ENCODE measurements at places on chromosomes 1 and 21.

GRCh38 chr1:11691928-11692711 is 610 bp downstream of the DRAXIN start:
- no peak for DNase-seq

DNA sequence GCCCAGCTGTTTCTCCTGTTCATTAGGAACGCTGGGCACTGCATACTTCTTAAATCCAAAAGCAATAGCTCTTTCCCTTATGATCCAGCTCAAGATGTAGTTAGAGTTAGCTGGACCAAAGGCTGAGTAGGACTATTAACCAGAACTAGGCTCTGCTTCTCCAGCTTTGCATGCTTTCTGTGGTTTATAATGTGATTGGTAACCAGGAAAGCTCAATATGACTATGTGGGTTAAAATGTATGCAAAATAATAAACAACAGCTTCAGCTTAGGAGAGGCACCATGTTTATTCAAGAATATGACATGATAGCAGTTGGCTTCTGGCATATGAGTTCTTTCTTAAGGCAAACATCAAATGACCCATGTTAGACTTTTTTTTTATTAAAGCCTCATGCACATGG is 73.8 kb downstream of the LYPLAL1 start:
- no peak for DNase-seq

GRCh38 chr1:110083866-110084226 is 13.4 kb upstream of the ALX3 start:
- no peak for DNase-seq

- peak; percentile 89 for DNase-seq
Observed at GRCh38 chr21:17679002-17679600, 66.4 kb upstream of the BTG3 start.

- DNase-seq: no peak
Observed at GRCh38 chr1:110523011-110523410, 4.0 kb upstream of the KCNA10 start.

DNA sequence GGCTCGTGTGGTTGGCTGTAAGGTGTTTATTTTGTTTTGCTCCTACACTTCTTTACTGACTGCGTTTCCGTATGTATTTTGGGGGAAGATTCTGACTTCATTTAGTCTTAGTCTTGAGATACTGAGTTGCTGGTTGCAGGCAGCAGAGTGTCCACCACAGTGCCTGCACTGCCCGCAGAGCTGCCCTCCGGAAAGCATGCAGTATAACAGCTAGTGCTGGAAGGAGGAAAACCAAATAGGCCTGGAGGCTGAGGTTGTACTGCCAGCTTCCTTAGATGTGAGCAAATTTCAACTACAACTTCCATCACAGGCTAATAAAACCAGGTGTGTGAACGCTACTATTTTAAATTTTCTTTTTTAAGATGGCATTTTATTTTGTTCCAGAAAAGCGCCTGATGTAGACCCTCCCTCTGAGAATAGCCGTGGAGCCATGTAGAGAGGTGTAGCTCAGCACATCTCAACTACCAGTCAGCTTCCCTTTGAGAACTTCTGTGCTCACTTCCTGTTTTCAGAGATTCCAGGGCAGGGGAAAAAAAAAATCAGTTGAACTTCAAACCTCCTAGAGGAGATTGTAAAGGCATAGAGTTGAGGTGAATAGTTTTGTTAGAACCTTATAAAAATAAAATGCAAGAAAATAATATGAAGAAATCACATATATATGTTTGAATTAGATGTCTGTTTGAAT is 17.6 kb downstream of the LMO4 start:
- no peak for DNase-seq

DNA sequence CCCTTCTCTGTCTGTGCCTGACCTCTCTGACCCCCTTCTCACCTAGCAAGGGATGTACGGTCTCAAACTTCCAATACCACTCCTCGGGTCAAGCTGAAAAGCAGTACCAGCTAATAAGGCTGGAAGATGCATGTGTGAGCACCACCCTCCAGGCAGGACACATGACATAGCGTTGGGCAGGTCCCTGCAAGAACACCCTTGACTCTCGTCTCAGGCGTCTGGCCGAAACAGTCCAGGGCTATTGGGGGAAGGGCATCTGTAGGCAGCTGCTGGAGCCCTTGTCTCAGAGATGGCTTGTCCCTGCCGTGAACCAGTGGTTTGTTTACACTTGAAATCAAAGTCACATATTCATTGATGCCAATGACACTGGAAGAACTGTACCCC is 56.5 kb downstream of the CD46 start:
- DNase-seq: no peak

DNA sequence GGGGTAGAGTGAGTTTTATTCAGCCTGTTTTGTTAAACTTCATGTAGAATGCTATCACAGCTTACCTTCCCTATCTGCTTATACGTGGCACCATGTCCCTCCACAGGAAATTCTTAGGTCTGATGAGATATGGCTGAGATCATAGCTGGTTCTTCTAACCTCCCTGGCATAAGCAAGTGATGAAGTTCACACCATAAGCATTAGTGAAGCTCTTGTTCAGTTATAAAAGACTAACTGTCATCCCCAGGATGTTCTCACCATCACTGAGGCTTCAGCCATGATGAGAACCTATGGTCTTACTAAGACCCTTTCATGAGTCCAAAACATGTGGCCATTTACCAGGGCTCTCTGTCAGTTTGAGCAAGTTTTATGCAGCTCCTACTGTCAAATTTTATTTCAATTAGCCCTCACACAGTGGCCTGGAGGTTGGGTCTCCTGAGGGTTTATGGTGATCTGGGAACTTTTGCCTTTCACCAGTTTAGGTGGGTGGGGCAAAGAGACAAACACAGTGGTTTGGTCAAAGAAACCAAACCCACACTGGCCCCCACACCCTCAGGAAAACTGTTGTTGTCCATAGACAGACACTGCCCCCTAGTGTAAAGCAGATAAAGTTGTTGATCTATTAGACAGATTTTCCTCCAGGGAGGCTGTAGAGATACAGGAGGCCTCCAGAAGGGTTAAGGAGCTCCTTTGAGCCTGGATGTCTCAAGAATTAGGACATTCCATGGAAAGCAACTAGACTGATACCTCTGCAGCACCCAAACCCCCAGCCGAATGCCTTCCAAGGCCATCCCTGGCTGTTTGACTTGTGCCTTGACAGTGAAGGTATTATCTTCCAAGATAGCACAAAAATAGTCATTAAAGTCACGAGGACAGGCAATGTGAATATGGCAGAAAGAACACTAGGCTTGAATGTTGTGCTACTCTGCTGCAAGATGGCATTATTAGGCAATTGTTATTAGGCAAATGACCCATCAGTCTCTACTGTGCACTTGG is 5.0 kb downstream of the SLC22A15 start:
- peak; percentile 55 for DNase-seq

- no peak for DNase-seq
Observed at GRCh38 chr1:119091618-119092017, 48.8 kb downstream of the WARS2 start.

DNA sequence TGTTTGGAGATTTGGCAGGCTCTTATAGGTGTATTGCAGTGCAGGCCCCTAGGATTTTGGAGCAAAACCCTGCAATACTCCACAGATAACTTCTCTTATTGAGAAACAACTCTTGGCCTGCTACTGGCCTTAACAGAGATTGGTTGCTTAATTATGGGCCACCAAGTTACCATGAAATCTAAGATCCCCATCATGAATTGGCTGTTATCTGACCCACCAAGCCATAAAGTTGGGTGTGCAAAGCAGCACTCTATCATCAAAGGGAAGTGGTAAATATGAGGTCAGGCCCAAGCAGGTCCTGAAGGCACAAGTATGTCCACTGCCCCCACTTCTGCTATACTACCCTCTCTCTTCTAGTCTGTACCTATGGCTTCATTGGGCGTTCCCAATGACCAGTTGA is 130.0 kb upstream of the TNFSF4 start:
- DNase-seq: no peak

GRCh38 chr1:150225546-150225945 is 10.4 kb downstream of the ANP32E start:
- DNase-seq: no peak

- no peak for DNase-seq
Observed at GRCh38 chr21:31543191-31543590, 116.3 kb upstream of the SOD1 start.

DNA sequence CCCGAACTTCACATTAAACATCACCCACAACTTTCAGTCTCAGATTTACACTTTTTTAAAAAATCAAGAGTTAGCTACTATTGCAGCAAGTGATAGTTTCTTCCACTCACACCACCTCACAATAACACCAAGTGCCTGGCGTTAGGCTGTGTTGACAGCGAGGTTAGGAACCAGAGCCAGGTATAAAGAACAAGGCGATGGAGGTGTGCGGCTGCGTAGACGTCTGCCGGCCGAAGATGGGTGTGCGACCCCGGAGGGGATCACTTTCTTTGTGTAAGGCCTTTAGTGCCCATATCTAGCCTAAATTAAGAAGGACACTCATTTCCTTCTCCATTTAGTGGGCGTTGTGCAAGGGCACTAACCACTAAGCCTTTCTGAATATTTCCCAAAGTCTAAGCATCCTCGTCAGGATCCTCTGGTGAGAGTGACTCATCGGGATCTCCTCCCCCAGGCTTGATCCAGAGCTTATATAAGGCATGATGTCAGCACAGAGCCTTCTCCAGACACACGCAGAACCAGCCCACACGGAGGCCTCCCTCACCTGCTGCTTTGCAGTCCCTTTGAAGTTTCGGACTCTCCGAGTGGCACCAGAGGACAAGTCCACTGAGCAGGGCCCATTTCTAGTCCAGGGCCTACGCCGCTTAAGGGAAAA is 11.8 kb downstream of the NHLH2 start:
- no peak for DNase-seq

DNA sequence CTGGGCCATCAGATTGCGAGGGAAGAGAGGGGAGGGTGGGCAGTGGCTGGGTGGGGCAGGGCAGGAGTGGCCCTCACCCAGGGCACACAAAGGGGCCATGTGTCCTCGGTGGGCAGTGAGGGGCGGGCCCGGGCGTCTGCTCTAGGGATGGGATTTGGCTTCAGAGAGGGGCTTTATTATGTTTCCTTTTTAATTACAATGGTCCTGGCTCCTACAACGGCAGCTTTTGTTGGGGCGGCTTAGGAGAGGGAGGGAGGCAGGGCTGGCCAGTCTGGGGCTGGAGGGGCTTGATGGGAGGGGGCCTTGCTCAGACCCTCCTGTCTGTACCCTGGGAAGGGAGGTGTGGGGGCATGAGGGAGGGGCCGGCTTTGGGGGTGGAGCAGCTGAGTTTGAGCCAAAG is 102.8 kb upstream of the WNT4 start:
- DNase-seq: no peak

GRCh38 chr1:164515711-164516331 is 43.2 kb upstream of the PBX1 start:
- DNase-seq: no peak

GRCh38 chr1:44068442-44068921 is 37.2 kb upstream of the SLC6A9 start:
- DNase-seq: no peak

DNA sequence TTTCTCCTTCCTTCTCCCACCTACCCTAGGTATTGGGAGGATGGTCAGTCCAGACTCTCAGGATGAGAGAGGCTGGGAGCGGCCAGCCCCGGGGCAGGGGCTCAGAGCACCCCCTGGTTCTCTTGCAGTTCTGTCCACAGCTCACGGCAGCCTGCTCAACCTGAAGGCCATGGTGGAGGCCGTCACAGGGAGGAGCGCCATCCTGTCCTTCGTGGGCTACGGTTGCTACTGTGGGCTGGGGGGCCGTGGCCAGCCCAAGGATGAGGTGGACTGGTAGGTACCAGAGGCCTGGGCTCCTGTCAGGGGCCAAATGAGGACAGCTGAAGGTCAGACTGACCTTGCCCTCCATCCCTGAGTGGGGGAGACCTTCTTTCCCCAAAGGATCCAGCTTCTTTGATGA is 4.2 kb downstream of the PLA2G2F start:
- DNase-seq: no peak

DNA sequence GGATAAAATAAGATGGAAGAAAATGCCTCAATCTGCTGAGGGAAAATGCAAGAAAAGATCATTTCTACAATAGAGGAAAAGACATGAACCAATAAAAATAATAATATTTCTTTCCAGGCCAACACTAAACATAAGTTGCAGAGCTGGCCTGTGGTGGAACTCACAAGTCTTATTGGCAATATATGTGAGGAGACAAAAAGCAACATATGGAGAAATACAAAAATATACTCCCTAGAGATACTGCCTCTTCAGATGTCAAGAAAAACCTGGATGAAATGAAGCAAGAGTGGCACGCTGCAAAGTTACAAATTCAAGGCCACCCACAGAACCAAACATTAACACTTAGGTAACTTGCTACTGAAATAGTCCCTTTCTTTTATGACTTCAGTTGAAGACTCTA is 264.9 kb upstream of the FMN2 start:
- DNase-seq: no peak

DNA sequence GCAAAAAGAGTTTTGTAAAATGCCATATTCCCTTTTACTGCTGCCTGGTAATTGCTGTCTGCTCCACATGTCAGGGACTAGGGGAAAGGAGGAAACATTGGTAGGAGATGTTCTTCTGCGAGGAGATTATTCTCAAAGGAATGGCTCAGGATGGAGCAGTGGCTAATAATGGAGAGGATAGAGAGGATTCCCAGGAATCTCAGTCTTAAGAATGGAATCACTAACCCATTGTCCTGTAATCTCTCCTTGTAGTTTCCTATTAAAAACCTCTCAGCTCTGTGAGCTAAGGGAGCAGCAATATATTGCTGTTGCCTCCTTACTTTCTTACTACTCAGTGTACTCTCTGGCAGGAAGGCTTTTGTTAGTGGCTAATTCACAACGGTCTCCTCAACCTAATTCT is 175.4 kb downstream of the HS2ST1 start:
- DNase-seq: no peak

DNA sequence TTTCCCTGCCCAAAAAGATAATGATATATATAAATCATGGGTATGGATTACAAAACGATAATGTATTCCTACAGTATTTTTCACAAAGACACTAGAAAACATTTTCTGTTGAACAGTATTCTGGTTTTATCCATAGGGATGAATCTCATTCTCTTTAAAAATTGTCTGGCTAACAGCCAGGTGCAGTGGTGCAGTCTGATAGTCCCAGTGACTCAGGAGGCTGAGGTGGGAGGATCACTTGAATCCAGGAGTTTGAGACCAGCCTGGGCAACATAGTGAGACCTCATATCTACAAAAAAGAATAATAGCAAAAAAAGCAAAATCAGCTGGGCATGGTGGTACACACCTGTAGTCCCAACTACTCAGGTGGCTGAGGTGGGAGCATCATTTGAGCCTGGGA is 23.3 kb downstream of the PIP5K1A start:
- DNase-seq: no peak

- DNase-seq: no peak
Observed at GRCh38 chr1:101732261-101732660, 264.5 kb downstream of the OLFM3 start.

- no peak for DNase-seq
Observed at GRCh38 chr1:115677182-115677555, 35.4 kb downstream of the VANGL1 start.
